ENCODE measurements at places on chromosomes 2 and 18.

GRCh38 chr2:11546072-11546471 lies 12.2 kb downstream of the GREB1 start:
- DNase-seq, result no peak

- DNase-seq, result no peak
Observed at GRCh38 chr2:195574312-195574711, 82.7 kb upstream of the SLC39A10 start.

- DNase-seq, result no peak
Observed at GRCh38 chr2:239149501-239149900, 251.3 kb downstream of the HDAC4 start.

- DNase-seq, result no peak
Observed at GRCh38 chr18:44197832-44198611, 482.7 kb upstream of the SETBP1 start.

- DNase-seq, result no peak
Observed at GRCh38 chr2:209840434-209840833, 68.8 kb downstream of the UNC80 start.

- no peak for DNase-seq
Observed at GRCh38 chr2:215772003-215772402, 241.3 kb downstream of the MREG start.

- DNase-seq, result no peak
Observed at GRCh38 chr2:188940171-188940570, 34.0 kb upstream of the COL3A1 start.

- DNase-seq, result no peak
Observed at GRCh38 chr2:1413156-1413710, at the start of gene TPO. TPO (plus strand) TSS chr2:1413463; CDS start chr2:1414409, 946 bp downstream.

DNA sequence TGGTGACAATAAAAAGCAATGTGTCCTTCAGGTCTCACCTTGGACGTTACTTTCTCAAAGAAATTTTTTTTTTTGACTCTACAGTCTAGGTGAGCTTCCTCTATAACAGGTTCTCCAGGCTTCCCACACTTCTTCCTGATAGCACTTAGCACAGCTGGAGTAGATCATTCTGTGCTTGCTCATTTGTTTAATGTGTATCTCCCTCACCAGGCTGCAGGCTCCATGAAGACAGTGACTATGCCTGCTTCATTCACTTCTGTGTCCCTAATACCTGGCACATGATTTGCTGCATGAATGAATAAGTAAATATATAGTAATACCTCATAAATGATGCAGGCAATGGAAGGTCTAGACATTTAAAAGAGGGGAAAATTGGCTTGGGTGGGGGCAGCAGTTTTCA lies 109.9 kb upstream of the CD302 start:
- DNase-seq, result no peak

DNA sequence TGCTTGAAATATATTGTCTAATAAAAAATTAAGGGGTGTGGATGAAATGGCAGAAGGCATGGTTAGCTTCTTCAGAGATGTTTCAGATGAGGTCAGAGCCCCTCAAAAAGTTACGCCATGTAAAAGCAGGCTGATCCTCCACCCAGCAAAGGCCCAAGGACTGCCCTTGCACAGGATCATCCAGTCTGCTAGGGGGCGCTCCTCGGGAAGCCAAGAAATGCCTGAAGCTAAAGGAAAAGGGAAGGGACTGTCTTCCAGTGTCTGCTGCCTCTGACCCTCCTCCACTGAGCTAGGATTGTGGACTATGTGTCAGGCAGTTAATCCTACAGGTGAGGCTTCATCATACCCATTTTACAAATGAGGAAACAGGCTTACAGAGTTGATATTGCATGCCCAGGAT lies 33.8 kb upstream of the TEX51 start:
- no peak for DNase-seq

DNA sequence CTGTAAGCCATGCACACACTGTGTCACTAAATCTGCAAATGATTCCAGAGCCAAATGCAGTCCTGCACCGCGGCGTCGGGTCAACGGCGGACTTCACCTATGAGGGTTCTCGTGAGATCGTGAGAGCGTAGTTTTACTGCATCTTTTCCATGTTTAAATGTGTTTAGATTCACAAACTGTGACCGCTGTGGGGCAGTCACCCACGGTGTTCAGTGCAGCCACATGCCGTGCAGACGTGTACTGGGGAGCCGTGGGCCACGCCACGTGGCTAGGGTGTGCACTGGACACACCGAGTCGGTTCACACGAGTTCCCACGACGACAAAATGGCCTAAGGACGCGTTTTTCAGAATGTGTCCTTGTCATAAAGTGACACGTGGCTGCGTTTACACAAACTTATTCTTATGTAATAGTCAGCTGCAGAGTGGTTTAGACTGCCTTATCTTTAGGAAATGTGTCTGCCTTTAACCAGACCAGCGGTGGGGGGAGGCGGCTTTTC lies 34.1 kb downstream of the NFATC1 start:
- no peak for DNase-seq

DNA sequence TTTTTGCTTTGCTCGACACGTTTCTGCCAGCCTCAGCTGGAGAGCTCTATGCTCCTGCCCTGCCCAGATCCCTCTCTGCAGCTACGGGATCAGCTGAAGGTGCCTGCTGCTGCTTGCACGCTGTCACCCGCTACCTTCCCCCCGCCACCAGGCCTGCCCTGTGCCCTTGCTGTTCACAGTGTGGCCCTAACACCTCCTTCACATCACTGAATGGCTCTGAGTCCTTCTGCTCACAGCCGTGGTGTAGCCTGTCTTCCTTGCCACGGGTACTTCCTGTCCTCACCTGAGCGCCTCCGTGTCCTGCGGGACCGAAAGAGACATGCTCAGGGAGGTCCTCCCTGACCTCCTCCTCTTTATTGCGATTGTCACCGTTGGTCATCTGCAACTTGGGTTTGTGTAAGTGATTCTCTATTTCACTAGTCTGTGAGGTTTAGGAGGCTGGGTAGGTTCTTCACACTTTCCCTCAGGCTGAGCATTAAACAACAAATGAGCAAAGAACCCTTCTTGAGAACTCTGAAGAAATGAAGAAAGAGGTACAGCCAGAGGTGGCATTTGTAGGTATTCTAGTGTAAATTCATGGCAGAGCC lies 127.5 kb downstream of the NCK2 start:
- no peak for DNase-seq

- no peak for DNase-seq
Observed at GRCh38 chr2:171482308-171482707, 40.0 kb upstream of the CYBRD1 start.

- peak; percentile 50 for DNase-seq
Observed at GRCh38 chr2:105952131-105952530, 207.4 kb downstream of the NCK2 start.

DNA sequence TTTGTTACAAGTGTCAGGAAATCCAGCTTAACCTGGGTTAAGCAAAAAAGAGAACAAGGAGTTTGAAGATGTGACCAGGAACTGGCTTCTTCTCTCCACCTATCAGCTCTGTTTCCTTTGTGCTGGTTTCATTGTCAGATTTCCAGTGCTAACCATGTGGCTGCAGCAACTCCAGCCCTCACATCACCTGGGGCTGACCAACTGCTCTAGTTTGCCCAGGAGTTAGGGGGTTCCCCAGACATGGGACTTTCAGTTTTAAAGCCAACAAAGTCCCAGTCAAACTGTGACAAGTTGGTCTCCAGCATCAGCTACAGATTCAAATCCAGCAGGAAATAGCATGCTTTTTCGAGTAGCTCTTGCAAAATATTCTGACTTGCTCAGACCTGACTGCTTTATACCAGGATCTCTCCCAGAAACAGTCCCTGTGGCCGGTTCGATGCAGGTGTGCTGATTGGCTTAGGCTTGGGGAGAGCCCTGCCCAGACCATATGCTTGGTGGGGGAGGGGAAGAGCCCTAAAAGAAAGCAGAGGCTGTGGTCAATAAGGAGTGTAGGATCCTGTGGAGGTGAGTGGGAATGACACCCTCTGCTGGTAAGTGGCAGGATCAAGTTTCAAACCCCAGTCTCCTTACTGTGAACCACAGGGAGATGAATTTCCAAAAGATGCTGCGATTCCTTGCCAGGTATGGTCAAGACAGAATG lies 49.5 kb downstream of the KCNE4 start:
- DNase-seq, result no peak

DNA sequence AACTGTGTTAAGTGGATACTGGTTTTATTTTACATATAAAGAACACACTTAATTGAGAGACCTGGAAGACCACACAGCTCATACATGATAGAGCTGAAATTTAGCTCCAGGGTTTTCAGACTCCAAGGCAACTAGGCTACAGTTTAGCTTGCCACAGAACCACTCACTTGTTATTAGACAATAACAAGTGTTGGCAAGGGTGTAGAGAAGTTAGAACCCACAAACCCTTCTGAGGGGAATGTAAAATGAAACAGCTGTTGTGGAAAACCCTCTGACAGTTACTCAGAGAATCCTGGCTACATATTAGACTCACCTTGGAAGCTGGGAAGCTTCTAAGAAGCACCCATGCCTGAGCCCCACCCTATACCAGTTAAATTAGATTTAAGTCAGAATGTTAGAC lies 75.3 kb downstream of the MAP3K20 start:
- no peak for DNase-seq

DNA sequence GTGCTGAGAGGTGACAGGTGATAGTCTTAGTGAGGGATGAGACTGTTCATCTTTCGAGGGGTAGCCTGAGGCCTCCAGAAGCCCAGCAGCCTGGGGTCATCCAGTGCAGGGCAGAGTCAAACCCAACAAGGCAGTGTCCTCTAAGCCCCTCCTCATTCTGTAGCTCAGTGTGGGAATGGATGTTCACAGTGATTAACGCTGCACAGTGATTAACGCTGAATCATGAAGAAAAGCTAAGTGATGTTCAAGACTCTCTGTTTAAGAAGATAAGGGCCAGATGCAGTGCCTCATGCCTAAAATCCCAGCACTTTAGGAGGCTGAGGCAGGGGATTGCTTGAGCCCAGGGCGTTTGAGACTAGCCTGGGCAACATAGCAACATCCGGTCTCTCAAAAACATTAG lies 56.3 kb upstream of the LAPTM4A start:
- DNase-seq, result no peak

GRCh38 chr2:189097934-189098333 lies 81.6 kb downstream of the COL5A2 start:
- DNase-seq, result no peak

DNA sequence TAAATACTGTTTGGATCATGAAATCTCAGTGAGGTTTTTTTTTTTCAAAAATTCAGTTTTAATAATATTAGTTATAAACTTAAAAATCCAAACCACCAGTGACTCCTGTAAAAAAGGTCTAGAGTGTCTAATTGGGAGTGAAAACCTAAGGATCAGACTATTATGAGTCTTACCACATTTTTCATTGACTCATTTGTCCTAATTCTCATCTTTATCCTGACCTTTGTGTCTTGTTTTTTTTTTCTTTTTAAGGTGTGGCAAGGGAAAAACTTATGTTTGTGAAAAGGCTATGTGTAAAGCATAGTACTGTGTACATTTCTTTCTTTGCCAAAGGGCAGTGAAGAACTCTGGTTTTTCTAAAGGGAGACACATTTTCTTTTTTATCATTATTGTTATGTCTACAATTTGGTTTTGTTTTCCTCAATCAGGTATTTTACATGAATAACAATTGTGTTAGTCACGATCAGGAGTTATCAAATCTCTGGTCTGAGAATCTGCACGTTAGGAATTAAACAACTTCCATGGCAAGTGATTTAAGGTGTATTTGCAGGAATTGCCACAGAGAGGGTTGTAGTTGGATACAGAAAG lies 52.6 kb downstream of the RHBDD1 start:
- no peak for DNase-seq

DNA sequence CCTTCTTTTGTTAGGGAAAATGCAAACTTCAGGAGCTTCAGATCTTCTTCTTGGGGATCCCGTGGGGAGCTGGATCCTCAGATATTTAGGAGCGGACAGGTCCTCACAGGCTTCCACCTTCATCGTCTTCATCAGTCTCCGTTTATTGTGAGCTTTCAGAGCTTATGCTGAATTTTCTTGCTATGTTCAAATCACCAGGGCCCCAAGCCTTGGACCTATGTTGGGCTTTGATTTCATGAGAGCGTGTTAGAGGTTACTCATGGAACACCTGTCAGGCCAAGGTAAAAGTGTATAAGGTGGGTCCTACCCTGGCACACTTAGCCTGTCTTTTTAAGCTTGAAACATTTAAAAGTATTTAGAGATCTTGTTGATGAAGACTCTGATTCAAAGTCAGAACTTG lies 212.9 kb downstream of the FAM210A start:
- no peak for DNase-seq

DNA sequence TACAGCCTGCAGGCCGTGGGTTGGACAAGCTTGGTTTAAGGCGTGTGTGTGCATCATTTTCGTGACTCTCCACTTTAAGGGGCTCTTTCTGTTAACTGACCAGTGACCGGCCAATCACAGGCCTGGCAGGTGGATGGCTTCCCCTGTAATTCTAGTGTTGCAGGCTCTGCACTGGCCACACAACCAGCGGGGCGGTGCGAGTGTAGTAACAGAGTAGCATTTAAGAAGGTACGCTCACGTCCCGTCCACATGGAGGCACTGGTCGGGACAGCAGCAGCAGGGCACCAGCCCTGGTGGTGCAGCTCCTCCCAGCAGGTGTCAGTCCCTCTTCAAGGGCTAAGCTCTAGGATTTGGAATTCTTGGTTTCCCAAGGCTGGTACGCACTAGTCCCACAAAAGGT lies 8.0 kb upstream of the ANO7 start:
- DNase-seq, result no peak

DNA sequence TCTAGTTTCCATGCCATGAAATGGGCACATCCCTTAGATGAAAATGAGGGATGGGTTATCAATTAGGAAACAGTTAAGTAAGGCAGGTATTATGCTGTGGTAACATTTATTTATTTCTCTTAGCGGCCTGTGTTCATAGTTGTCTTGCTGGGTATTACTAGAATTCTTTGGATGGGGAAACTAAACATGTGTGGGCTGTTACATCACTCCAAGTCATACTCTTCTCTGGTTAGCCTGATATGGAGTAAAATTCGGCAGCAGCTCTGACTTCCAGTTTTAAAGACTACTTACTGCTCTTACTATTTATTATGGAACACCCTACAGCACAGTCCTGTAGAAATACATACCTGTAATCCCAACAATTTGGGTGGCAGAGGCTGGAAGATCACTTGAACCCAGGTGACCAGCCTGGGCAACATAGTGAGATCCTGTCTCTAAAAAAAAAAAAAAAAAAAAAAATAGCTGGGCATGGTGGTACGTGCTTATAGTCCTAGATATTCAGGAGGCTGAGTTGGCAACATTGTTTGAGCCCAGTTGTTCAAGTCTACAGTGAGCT lies 33.1 kb upstream of the RASGRP3 start:
- DNase-seq, result no peak

DNA sequence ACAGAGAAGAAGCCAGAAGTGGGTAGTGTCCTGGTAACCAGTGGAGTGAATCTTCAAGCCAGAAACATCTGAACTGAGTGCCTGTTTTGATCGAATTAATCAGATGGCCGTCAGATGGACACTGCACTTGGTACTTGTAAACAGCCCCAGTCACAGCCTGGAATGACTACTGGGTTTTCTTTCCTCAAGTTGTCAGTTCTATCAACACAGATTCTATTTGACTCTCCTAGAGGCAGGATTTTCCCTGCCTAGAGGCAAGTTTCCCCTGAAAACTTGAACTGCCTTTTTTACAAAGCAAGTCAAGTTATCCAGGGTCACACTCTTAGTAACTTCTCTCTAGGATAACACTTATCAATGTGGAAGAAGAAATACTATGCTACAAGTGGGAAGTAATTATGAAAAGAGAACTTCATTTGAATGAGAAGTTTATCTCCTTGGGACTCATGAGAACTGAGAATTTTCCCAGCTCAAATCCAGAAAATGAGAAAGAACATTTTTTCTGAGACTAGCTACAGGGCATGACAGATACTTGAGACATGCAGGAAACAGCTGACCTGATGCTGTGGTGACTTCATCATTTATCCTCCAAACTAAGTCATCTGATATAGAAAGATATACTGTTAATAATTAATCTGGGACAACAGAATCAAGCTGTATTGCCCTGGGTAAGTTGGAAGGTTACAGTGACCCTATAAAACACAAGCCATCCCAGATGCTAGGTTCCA lies 36.0 kb downstream of the SULT1C2 start:
- DNase-seq, result no peak

Measured in RPMI8226 (cell line).